KBM-7 (cell line): ENCODE measurements at places on chromosomes 3 and 15.

DNA sequence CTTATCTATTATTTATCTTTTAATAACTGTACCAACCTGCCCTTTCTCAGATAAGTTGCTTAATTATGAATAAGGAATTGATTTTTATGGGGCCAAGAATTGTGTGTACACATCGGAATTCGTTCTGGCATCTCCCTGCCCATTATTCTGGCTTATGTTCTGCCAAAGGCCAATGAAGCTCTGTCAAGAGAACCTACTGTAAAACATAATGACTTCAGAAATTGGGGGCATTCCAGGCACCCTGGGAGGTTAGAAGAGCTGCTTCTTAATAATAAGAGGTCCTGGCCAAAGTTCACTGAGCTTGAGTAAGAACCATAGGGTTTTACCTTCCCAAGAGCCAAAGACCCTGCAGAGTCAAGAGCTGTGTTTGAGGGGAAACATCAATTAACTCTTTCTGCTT lies 261.7 kb downstream of the SLC9A9 start:
- no peak for DNase-seq

GRCh38 chr15:101064795-101065569 lies 145.8 kb downstream of the LRRK1 start:
- no peak for DNase-seq

DNA sequence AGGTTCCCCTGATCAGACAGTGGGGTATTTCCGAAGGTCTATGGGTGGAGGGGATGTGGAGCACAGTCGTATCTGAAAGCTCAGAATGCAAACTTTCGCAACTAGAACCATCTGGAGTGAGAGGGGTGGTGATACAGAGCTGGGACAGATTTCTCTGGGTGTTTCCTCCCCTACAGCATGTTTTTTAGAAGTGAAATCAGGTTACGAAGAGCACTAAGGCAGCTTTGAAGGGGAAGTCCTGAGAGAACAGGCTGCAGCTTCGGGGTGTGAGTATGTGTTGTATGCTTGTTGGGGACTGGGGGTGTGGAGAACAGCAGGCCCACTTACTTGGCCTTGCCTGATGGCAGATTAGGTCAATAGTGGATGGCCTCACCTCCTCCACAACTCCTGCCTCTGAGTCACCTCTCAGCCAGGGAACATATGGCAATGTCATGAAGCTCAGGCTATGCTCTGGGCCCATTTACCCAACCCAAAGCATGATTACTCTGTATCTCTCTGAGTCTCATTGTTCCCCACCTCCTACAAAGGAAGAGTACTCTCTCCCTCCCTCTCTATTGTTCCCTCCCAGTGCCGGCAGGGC lies 107.2 kb upstream of the RASGRP1 start:
- no peak for DNase-seq

DNA sequence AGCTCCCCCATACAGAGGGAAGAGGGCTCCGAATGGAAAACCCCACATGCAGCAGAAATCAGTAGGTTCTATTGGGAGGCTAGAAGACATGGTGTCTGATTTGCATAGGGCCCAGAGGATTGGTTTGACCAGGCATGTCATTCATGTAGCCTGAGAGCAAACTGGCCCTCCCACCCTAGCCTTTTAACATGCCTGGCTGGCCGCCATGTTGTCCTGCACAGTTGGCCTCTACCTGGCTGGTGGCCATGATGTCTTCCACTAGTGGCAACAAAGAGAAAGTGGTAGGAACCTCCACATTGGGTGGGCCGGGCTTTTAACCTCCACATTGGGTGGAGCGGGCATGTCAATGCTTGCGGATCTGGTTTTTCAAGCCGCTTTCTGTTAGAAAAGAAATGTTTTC lies 312.1 kb downstream of the TAFA4 start:
- no peak for DNase-seq

DNA sequence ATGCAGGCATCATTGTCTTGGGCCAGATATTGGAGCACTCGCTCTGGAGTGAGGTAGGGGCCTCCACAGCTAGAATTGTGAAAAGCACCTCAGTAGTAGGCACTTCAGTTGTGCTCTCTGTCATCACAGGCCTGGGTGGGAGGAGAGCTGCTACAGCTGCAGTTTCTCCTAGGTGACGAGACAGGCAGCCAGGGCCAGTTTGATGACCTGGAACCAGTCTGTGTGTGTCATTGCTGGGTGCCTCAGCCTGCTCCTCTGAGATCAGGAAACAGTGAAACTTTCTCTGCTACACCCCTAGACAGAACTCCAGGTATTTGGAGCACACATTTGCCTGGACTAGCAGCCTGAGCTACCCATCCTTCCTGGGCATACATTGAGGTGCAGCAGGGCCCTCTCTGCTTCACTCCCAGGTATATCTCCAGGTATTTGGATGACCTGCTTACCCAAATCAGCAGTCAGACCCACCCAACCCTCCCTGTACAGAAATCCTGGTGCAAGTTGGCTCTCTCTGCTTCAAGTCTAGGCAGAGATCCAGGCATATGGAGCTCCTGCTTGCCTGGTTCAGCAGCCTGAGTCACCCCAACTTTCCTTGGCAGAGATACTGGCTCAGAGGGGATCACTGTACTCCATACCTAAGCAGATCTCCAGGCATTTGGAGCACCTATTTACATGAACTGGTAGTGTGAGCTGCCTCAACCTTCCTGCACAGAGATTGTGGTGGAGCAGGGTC lies 54.3 kb upstream of the SGO1 start:
- no peak for DNase-seq

DNA sequence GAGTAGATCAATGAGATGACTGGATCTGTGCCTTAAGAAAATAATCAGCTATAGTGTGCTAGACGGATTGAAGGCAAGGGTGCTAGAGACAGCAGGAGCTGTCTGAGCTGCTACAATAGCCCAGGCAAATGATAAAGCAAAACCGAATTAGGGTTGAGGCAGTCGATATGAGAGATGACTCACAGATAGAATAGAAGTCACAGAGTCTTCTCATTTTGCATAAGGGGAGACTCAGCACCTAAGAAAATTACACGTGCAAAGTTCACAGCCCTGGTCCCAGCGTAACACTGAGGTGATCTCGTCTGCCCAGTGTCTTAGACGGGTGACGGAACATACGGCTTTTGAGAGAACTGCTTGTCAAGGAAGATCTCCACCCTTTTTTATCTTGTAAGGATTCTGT lies 11.6 kb downstream of the LPP start:
- no peak for DNase-seq

GRCh38 chr15:96716478-96716877 lies 386.0 kb downstream of the NR2F2 start:
- no peak for DNase-seq

DNA sequence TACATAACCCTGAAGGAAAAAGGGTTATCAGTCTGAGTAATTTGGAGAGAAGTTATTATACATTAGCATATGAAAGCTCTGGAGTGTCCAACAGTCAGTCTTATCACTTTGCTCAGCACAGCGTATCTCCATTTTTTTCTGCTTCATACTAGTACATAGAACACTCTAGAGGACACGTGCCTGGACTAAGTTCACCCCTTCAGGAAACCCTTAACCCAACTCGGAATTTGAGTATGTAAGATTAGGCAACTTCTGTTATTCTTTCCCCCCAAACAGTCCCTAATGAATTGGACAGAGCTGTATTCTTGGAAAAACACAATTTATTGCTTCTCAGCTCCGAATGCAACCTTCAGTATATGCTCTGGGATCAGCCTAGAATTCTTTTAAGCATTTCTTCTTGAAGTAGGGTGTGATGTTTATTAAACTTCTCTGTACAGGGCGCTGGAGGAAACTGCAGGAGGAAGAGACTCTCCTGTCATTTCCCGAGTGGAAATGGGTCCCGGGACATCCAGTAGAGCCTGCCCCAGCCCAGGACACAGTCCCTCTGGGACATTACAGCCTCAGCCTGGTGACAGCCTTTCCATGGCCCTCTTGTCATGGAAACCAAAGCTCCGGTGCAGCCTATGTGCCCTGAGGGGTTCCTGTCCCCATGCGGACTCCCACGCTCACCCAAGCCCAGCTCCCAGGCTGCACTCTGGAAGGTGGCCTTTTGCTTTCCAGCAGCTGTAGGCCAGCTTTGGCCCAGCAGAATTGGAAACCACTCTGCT lies 37.3 kb upstream of the CMTM8 start:
- no peak for DNase-seq
